ENCODE measurements at places on chromosomes 4 and X.

DNA sequence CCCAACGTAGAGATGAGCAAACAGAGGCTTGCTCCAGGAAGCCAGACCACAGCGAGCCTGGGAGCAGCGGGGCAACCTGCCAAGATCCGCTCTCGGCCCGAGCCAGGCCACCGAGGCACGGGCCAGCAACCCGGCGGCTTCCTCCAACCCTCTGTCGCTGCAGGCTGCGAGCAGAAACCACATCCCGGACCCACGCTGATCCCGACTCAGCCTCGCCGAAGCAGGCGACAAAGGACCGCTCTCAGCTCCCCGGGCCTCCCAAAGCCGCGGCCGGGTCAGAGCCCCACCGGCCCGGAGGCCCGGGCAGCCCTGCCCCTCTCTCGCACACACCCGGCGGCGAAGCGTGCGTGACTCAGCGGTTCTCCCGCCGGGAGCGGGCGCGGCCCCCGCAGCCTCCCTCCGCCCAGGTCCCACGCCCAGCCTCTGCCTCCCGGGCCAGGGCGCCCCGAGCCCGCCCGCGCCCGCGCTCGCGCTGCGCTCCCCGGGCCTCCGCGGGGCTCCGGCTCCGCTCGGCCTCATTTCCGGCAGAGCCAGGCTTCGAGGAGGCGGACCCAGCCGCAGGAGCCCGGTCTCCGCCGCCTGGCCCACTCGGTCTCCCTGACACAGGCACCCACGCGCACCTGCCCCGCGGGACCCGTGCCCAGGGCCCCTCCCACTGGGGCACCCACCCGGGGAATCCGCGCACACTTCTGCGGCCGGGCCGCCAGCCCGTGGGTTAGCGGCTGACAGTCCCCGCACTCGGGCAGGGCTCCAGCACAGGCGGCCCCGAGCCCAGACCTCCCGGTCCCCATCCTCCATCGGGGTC, 1.7 kb downstream of the PPP2R2C start:
- peak; percentile 38 for DNase-seq

DNA sequence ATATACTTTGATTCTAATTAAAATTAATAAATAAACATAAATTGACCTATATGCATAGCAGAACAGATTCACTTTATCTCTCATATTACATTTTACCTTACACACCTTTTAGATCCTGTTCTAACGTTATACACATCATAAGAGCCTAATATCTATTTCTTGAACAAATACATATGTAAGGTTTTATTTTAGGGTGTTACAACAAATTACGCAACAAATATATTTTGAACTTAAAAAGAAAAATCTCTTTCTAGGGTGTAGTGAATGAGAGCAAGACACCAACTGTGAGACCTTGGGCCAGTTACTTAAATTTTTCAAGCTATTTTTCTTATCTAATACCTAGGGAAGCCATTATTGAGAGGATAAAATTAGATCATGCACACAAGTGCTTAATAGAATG, 191.2 kb downstream of the CFAP299 start:
- DNase-seq: no peak

DNA sequence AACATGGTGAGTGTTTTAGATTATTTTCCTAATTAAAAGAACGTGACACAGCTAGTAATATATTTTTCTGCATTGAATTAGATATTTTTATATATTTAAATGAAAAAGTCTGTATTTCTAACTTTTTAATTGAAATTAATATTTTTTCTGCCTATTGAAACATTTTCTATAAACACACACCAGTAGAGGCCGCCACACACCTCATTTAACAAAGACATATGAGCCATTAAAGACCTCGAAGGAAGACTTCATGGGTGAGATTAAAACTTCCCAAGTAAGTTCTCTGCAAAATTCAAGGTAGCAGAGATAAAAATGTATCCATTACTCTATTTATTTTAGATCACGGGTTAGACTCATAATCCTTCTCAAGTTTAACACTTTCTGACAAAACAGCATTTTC, 8.3 kb downstream of the SLITRK2 start:
- DNase-seq: peak; percentile 14

GRCh38 chr4:60359746-60360367, 840.3 kb upstream of the ADGRL3 start:
- no peak for DNase-seq

- DNase-seq: no peak
Measured at GRCh38 chrX:109186939-109187338, 294.9 kb downstream of the GUCY2F start.
